Activated CD4-positive, alpha-beta T cell treated with anti-CD3 and anti-CD28 coated beads for 1 hour (primary cell): ENCODE measurements at places on chromosomes 16 and 17.

- DNase-seq = no peak
Measured at GRCh38 chr17:56536766-56537165, 56.7 kb upstream of the NOG start.

- no peak for DNase-seq
Measured at GRCh38 chr16:68993885-68994284, 111.6 kb upstream of the HAS3 start.

DNA sequence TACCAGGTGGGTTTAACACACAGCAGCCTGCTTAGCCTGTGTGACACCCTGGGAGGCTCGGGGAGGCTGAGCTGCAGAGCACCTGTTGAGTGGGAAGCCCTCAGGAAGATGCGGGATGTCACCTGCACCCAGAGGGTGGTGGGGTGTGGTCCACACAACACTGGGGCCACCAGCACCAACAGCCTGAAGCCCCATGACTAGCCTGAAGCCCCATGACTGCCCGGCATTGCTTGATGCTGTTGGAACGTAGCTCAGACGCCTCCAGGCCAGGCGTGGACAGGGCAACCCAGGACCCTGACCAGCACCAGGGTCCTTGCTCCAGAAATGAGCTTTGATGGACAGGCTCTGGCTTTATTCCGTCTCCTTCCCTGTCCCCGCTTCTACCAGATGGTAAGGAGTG is 76.3 kb upstream of the ZNF469 start:
- no peak for DNase-seq

DNA sequence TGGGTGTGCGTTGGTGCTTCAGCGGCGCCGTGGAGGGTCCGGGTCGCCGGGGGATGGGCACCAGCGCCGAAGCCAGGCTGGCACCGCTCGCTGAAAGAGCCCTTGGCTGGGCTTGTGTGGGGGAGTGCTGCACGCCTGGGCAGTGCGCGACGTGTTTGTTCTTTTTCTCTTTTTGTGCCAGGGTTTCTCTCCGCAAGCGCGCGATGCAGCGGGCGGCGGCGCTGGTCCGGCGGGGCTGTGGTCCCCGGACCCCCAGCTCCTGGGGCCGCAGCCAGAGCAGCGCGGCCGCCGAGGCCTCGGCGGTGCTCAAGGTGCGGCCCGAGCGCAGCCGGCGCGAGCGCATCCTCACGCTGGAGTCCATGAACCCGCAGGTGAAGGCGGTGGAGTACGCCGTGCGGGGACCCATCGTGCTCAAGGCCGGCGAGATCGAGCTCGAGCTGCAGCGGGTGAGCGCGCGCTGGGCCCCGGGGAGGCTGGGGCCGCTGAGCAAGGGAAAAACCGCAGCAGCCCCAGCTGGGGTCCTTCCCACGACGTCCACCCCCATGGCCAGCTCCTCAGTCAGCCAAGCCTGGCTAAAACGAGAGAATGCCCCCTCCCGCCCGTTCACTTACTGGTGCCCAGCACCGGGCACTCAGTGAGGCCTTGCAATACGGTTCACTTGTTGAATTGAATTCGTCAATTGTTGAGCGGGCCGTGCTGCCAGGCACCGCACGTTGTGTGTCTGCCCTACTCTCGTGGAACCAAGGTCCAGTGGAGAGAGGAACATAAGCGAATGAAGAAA is 541 bp downstream of the GPT2 start:
- no peak for DNase-seq

DNA sequence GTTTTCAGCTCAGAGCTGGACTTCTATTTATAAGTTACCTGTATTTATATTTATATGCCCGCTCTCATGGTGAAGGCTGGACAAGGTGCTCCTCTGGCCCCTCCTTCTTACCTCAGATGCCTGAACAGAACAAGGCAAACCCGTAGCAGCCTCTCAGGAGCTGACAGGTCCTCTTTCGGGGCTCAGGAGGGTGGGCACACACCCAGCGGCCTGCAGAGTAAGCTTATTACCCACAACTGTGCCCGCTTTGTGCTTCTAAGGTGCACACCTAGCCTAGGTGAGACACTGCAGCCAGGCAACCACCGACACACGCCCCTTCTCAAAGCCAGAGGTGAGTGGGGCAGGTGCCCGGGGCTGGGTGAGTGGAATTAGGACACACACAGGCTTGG is 5.3 kb downstream of the NKIRAS2 start:
- no peak for DNase-seq

DNA sequence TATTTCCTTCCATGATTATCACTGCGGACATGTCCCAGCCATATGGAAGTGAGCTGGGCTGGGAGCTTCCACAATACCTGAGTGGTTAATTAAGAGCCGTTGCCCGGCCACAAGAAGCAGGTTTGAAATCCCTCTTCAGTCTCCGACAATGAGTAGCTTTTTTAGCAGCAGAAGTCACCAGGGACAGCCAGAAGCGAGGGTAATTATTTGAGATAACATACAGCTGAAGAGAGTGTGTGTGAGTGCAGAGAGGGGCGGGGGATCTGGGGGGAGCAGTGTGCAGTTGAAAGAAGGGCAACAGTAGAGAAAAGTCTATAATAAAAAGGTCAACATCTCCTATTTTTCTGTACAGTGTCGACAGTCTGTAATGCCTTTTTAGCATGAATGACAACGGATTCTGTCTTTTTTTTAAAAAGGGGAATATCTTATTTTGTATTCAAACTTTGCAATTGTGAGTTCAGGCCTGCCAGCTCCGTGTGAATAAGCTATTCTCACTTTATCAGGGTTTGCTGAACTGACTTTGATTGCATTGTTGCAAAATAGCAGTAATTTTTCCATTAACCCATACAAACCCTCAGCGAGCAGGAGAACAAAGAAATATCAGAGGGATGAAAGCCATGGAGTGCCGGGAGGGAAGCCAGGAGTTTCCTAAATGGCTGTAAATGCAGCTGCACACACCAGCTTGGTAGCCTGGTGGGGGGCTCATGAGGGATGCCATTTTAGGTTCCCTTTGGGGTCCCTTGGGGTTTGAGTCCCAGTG is 220.3 kb upstream of the IRX3 start:
- no peak for DNase-seq

- no peak for DNase-seq
Measured at GRCh38 chr16:12449374-12449773, 354.3 kb downstream of the CPPED1 start.

DNA sequence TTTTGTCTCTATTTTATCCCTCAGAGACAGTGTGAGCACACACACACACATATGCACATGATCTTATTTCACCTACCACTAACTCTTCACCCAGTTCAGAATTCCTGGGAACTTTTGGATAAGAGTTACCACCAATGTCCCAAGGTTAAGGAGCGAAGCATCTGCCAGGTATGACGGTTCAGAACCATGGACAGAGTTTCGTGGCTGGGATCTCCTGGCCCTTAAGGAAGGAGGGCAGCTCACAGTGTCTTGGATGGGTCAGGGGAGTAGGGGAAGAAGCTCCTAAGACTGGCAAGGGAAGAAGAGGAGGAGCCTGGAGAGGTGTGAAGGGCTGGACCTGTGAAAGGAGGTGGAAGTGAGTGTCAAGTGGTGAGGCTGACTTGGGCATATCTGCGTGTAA is 23.0 kb upstream of the TMEM132E start:
- DNase-seq = no peak

- DNase-seq = no peak
Measured at GRCh38 chr17:32596206-32596605, 109.4 kb downstream of the CDK5R1 start.

DNA sequence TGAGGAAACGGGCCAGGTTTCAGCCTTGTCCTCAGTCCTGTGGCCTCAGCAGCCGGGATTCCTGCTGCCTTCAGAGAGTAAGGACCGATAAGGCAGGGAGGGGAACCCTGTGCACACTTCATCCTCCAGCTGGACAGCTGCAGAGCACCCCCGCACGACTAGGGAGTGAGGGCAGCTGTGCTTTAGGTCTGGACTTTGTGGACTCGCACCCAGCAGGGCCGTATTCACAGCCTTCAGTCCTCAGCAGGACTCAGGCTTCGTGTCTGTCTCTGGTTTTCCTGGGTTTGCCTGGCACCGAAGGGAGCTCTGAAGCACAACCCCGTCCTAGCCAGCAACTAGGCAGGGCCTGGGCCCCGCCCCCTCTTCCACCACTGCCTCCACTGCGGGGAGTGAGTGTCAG is 45.8 kb upstream of the CACNG5 start:
- DNase-seq = no peak

- DNase-seq = no peak
Measured at GRCh38 chr17:39573447-39574298, 34.0 kb downstream of the NEUROD2 start.

GRCh38 chr17:75105126-75106080 is 4.4 kb upstream of the ARMC7 start:
- no peak for DNase-seq

DNA sequence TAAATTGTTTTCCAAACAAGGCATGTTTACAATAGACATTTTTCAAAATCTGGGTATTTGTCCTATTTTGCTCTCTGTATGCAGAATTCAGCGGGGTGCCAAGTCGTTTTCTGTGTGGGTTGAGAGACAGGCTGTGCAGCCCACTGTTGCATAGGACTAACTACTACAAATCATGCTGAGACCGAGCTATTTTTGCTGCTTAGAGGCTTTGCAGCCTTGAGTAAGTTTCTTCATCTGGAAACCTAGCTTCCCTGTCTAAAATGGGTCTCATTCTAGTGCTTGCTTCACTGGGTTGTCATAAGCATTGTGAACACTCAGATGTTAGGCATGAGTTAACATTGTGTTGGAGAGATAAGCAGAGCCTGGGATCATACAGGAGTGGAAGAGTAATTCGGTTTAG is 1.3 kb downstream of the PRPSAP2 start:
- no peak for DNase-seq

GRCh38 chr17:9090641-9091096 is 69.4 kb downstream of the NTN1 start:
- DNase-seq = no peak

DNA sequence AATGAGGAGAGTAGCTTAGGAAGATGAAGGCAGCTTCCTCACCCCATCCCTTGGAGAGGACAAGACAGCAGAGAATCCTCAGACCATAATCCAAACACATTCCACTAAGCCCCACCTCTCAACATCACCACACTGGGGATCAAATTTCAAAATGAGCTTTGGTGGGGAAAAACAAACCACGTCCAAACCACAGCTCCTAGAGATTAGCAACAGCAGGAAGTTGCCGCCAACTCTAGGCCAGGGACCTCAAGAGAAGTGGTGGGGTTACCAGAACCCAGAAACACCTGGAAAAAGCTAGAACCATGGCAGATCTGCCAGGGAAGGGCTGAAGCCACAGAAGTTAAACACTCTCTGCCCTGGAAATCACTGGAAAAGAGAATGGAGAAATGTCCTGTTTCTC is 571.6 kb downstream of the HS3ST4 start:
- no peak for DNase-seq

GRCh38 chr16:65120831-65121721 is 787 bp downstream of the CDH11 start:
- no peak for DNase-seq

DNA sequence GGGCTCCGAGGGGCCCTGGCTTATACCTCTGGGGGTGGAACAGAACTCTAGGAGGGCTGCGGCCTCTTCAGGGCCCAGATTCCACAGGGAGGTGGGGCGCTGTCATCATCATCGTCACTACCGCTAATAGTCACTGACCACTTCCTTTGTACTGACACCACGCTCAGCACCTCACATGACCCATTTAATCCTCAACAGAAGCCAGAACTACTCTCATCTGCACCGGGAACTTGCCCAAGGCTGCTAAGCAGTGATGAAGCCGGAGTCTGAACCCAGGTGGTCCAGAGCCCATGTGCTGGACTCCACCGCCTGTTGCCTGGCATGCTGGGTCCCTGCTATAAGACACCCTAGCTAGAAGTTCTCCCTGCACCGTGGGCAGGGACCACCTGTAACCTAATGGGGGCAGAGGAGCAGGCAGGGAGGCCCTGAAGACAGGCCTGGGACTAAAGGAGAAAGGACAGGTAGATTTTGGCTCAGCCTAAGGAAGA is 12.0 kb downstream of the UNC13D start:
- no peak for DNase-seq

DNA sequence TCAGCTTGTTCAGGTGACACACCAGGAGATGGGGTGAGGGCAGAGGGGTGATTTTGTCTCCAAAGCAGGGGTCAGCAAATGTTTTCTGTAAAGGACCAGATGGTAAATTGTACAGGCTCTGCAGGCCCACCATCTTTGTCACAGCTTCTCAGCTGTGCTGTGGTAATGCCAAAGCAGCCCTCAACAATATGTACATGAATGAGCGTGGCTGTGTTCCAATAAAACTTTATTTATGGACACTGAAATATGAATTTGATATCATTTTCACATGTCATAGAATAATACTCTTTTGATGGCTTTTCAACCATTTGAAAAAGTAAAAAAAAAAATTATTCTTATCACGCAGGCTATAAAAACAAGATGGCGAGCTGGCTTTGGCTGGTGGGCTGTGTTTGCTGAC is 206.4 kb upstream of the RPL38 start:
- no peak for DNase-seq

DNA sequence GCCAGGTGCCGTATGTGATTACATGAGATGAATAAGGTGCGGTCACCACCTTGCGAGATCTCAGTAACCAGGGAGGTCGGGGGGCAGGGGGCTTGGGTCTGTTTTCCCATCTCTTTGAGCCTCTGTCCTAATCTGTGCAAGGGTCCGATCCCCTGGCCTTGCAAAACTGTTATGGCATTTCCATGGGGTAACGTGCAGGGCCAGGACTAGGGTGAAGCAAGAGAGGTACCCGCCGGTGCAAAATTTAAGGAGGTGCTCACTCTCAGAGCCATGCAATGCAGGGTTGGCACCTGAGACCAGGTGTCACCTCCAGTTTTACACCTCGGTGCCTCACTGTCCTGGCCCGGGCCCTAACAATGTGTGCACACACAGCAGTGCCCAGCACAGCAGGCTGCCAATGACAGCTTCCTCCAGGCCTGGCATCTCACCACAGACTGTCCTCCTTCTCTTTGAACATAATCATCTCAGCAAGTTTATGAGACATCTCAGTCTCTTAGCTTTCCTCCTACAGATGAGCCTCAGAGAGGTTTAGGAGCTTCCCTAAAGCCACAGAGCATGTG is 43.6 kb downstream of the C16orf95 start:
- DNase-seq = no peak

- DNase-seq = no peak
Measured at GRCh38 chr17:12580640-12581039, 85.0 kb upstream of the MYOCD start.

DNA sequence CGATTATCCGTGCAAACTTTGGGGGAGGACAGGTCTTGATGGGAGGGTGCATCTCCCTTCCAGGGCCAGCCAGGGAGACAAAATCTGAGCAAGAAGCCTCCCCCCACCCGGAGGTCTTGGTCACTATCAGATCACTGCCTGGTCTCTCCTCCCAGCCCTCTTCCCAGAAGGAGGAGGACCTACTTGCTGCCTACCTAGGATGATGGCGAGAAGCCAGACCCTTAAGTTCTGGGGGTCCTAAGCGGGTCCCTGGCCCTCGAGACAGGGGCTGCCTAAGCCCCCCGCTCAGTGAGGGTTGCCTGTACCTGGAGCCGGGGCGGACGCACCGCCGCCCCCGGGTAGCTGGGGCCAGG is 4.6 kb downstream of the TSPOAP1 start:
- no peak for DNase-seq

DNA sequence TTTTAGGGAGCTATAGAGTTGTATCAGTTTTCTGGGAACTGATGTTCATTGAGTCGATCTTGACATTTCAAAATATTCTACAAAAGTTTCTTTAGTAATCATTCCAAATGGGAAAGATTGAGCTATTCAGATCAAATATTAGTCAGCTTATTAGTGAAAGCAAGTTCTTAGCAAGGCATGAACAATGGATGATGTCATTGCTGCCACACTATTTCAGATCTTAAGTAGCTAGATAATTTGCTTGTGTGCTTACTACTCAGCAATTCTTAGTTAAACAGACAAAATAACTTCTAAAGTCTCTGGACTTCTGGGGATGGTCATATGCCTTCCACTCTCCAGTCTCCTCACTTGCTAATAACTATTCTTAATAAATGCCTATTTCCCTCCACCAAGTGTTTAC is 69.0 kb upstream of the CDH8 start:
- DNase-seq = no peak
